ENCODE measurements at places on chromosomes 6 and 20.

- DNase-seq: no peak
Observed at GRCh38 chr6:138544501-138544900, 45.2 kb upstream of the NHSL1 start.

DNA sequence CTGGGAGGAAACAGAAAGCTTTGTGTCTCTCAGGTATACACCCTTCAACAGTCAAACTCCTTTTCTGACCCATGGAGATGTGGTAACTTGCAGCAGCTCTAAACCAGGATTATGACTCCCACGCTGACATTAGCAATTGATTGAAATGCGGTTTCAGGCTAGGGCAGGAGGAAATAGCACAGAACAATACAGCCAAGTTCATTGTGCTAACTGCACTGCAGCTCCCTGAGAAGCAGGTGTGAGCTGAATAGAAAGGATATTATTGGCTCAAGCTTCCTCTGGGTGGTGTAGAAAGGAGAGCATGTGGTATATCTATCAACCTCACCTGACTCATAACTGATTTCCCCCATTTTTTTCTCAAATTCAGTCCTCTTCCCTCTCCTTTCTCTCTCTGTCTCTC lies 612.3 kb upstream of the BTBD3 start:
- no peak for DNase-seq

DNA sequence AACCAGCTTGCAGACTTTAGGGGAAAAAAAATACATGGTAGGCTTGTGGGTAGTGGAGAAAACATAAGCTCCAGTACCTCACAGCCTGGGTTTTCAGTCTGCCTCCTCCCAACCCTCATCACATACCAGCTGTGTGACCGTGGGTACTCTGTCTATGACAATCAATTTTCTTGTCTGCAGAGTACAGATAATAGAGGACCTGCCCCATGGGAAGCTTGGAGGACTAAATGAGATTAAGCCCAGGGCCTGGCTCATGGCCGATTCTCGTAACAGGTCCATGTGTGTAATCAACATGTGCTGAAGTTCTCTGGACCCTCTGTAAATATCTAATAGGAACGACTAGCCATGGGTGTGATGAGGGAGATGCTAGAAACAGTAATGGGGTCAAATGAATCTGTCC lies 34.0 kb downstream of the NT5E start:
- no peak for DNase-seq

DNA sequence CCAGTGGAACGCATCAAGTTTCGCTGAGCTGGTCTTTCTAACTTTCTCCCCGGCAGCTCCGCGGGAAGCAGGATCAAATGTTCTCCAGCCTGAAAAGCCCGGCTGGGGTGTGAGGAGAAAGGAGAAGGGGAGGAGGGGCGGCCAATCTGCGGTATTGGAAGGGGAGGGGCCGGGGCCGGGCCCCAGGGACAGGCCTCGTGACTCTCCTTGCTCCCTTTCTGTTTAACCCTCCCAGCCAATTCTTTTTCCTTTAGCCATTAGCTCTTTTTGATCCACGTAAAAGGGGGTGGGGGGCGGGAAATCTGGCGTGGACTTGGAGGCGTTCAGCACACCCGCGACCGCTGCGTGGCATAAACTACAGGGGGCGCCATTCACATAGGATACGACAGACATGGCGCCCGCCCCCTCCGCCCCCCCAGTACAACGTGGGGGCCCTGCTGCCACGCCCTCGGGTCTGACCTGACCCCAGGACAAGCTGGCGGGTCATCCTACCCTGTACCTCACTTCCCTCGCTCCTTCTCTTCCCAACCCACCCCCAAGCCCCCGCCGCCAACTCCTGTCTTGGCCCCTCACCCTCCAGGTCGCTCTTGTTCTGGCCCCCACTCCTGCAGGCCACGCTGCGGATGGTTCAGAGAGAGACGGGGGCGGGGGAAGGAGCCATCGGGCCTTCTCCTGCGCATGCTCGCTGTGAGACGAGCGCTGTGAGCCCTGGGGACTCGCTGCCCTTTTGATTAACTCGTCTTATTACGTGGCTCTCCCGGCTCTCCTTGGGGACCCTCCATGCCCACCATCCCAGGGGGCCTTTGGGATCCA lies 7.8 kb upstream of the MDGA1 start:
- peak; percentile 57 for DNase-seq

- no peak for DNase-seq
Observed at GRCh38 chr20:21632031-21632734, 73.3 kb upstream of the PAX1 start.

DNA sequence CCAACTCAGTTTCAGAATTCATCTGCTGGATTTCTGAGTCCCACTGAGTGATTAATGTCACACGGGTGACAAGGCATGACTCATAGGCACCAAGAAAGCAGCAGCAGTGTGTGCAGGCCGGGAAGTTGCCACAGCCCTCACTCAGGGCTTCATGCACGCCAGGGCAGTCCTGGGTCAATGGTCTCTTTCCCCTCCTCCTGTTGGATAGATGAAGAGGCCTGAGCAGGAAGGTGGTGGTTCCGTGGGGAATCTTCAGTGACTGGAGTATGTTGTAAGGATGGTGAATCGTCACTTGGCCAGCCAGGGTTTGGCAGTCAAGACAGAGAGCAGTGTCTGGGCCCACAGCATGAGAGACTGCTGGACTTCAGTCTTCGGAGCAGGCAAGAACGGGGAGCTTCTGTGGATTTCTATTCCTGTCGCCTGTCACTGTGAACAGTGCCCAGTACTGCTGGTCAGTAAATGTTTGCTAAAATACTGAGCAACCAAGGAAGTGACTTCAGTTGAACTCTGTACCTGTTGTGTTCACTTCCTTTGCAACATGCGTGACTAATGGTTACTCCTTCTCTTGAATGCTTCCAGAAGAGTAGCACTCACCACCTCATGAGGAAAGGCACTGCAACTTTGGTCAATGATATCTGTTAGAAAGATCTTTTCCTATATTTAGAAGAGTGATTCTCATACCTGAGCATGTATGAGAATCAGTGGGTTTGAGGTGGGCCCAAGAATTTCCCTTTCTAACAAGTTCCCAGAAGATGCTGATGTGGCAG lies 62.0 kb upstream of the CD93 start:
- no peak for DNase-seq

DNA sequence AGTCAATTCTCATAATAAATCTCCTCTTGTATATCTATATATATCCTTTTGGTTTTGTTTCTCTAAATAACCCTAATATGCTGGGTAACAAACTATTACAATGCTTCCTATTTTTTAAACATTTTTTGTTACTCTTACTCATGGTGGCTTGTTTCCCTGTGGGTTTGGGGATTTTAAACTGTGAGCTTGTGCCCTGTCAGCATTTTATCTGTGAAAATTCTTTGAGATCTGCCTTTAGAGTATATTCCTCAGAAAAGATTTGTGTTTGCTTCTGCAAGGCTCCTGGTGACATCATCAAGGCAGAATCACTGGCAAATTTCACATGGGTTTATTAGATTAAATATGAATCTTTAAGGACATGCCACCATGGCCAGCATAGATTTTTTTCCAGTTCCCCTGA lies 273.6 kb downstream of the LRFN2 start:
- no peak for DNase-seq

DNA sequence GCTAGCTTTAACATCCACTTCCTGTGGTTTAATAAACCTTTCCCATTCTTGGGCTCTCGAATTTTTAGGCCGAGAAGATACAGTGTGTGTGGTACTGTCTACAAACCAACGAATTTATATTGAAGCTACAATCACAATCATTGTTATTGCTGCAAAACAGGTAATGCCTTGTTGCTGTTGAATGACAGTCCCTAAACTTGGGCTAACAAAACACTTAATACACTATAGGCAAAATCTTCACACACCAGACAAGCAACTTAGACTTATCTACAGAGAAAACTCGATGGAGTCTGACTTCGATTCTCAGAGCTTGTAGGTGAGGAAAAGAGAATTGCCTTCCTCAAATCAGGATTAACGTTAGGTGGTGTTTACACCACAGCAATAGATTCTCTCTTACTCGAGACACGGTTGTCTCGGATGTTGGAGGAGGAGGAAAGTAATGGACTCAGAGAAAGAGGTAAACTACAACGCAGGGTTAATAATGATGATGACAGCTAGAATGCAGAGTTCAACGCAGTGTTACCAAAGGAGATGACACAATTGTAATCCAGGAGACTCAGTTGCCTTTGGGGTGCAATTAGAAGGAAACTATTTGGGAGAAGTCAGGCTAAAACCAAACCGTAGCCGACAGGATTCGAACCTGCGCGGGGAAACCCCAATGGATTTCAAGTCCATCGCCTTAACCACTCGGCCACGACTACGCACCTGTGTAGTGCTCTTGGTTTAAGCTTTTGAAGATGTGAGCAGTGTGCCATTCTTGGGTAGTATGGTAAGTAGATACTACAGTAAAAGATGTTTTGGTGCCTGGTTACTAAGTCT lies 32.5 kb upstream of the ZNF184 start:
- no peak for DNase-seq

Data from non-pigmented ciliary epithelial cell (primary cell).